Left renal cortex interstitium (tissue), 4 donors: ENCODE measurements at places on chromosomes 6 and 20. TPM values are rescaled to one million over a fixed set of nuclear protein-coding genes. Genes with fewer than 3 reads are reported as not detected.

The MMS22L gene
- 12.9 TPM for polyA plus RNA-seq

- no peak for DNase-seq
These were observed 201.0 kb upstream of the STXBP5 start for GRCh38 chr6:147003186-147003585.

The FAM209B gene
- polyA plus RNA-seq: 0.43 TPM

The BPIFB2 gene
- polyA plus RNA-seq: not detected

DNA sequence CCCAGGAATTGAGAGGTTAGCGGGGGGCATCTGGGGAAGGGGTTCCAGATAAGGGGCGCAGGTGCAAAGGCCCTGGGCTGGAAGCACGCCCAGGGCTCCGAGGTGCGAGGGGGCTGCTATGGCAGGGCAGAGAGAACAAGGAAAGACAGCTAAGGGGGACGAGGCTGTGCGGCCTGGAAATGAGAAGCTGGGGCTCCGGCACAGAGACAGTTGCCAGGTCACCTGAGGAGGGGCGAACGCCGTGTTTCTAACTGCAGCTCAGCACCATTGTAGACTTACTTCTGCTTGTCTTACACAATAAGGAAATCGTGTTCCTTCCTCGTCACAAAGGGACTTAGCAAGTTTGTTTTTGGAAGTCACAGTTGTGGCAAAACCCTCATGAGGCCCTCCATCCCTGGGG lies 68.9 kb upstream of the TBXT start:
- no peak for DNase-seq

DNA sequence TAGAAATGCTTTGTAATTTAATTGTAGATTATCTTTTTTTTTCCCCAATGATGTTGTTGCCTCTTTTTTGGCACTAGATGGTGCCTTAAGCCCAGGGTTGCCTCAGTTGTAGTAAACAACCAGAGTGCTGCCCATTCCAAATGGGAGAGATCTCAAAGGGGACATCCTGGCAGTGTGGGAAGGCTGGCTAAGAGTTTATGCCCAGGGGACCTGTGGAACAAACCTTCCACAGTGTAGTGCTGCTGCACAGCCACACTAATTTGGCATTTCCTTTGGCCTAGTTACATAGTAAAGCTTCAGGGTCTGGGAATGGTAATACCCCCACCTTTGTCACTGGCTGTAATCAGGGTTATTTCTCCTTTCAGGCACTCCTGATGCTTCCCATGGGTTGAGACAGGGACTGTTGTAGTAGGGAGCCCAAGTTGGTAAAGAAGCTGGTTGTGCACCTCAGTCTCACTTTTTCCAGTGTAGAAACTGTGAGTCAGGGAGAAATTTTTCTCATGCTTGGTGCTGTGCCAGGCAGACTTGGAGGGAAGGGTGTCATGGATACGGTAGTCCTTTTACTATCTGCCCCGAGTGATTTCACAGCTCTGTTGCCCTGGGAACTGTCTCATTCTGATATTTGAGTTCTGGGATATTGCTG lies 177.8 kb upstream of the ECI2 start:
- DNase-seq: no peak

DNA sequence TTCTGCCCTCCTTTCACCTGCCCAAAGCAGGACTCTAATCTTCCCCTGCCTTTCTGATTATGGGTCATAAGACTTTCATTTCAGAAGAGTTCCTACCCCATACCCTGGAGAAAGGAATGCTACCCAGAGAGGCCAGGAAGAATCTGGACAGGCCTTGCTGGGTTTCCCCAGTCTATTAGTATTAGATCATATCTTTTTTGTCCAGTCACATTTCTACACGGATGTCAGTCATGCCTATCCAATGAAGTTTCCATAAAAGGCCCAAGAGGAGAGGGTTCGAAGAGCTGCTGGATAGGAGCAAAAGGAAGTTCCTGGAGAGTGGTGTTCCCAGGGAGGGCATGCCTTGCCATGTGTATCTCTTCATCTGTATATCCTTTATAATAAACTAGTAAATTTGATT lies 3.2 kb downstream of the POLH start:
- no peak for DNase-seq

The SAMD10 gene
- 6.8 TPM for polyA plus RNA-seq

DNA sequence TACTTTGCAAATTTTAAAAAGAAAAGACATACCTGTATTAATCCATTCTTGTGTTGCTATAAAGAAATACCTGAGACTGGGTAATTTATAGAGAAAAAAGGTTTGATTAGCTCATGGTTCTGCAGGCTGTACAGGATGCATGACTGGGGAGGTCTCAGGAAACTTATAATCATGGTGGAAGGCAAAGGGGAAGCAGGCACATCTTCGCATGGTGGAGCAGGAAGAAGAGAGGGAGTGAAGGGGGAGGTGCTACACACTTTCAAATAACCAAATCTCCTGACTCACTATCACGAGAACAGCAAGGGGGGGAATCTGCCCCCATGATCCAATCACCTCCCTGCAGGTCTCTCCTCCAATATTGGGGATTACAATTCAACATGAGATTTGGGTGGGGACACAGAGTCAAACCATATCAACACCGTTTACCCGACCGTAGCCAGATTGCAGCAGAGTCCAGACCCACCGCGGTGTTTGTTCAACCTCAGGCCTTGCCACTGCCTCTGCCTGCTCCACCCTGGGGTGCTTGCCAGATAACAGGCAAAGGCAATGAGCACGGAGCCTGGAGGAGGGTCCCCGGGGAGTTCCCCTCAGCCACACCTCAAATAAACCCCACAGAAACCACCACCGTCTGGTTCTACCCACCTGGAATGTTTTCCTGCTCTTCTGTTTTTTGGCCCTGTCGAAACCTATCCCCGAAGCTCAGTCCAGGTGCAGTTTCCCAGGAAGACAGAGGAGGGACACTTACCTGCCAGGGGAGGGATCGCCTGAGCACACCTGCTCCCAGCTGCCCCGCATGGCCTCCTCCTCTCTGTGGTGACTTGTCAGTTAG lies 142.2 kb upstream of the AFDN start:
- no peak for DNase-seq

The ZSCAN23 gene
- 17.8 TPM for polyA plus RNA-seq

The NRN1 gene
- 3.5 TPM for polyA plus RNA-seq

GRCh38 chr6:162442687-162443086 lies 284.9 kb downstream of the PRKN start:
- DNase-seq: peak; percentile 19

DNA sequence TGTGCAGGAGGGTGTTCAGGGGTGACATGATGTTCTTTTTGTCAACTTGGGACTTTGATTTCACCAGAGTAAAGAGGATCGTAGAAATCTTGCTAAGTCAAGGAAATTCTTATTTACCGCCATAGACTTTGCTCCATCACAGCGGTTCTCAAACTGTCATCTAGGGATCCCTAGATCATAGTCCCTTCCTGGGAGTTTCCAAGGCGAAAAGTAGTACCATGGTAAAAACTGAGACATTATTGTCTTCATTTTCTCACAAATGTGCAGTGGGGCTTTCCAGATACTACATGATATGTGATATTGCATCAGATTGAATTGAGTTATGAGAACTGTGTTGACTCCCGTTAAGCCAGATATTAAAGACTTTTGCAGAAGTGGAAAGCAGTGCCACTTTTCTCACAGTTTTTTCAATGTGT lies 79.7 kb downstream of the JARID2 start:
- DNase-seq: no peak
